CD4-positive, alpha-beta T cell (primary cell): ENCODE measurements at places on chromosomes 7 and 10.

DNA sequence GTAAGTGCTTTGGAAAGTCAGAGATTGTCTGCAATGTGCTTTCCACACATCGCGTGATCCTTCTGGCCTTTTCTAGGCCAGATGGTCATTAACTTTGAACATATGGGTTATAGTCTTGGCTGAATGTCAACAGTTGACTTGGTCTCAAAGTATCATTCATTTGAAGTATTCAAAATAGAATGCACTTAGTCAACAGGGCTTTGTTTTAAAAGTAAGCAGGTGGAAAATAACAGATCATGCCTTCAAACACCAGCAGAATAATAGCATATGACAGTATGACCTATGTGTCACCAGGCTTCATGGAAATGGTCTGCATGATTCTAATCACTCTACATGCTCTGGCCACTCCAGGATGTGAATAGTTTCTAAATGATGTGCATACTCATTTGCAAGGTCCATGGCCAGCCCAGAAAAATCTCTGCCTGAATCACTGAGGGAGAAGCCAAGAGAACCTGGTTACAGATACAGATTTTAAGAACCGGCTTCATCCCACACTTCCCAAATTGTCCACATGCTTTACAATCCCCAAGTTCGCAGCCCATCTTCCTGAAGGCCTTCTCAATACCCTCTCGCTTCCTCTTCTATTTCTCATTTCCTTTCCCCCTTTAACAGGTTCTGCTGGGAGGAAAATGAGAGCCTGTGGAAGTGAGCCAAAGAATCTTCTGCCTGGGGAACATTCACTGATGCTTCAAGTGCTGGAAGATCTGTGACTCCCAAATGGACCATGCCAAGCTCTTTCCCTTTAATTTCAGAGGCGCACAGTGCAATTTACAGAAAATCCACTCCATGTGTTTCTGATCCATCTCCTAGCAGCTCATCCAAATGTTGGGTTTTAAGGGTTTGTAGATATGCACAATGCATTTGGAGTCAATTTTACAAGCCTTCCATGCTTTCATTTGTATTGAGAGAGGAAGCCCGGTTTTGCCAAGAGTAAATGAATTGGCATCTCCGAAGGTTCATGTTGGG lies 122.8 kb upstream of the GDF10 start:
- no peak overlapping the region for H3K4me3 ChIP-seq
- DNase-seq: no peak
- H3K27ac ChIP-seq: no peak overlapping the region
- H3K36me3 ChIP-seq: no peaks in the 10 kb centered on the region
- no peaks in the 10 kb centered on the region for H3K27me3 ChIP-seq

- no peaks in the 10 kb centered on the region for H3K27me3 ChIP-seq
- H3K27ac ChIP-seq: no peak overlapping the region
- no peak overlapping the region for H3K4me3 ChIP-seq
- DNase-seq: no peak
Observed at GRCh38 chr7:117683430-117684175, 189.6 kb downstream of the CTTNBP2 start.

GRCh38 chr10:27644307-27644939 lies 101.2 kb downstream of the MKX start:
- no peaks in the 10 kb centered on the region for H3K4me1 ChIP-seq
- DNase-seq: no peak
- no peak overlapping the region for H3K4me3 ChIP-seq
- no peaks in the 10 kb centered on the region for H3K27me3 ChIP-seq
- no peak overlapping the region for H3K27ac ChIP-seq

- no peaks in the 10 kb centered on the region for H3K36me3 ChIP-seq
- H3K4me3 ChIP-seq: no peak overlapping the region
- H3K4me1 ChIP-seq: no peaks in the 10 kb centered on the region
- no peak overlapping the region for H3K27ac ChIP-seq
Observed at GRCh38 chr10:96402417-96403305, 43.9 kb upstream of the OPALIN start.

GRCh38 chr10:21532694-21533466 lies 1.2 kb upstream of the MLLT10 start:
- peaks cover 19% of the 10 kb centered on the region for H3K4me1 ChIP-seq
- no peaks in the 10 kb centered on the region for H3K27me3 ChIP-seq
- peak overlapping the region; percentile 83 for H3K27ac ChIP-seq
- H3K4me3 ChIP-seq: peak overlapping the region; percentile 85

DNA sequence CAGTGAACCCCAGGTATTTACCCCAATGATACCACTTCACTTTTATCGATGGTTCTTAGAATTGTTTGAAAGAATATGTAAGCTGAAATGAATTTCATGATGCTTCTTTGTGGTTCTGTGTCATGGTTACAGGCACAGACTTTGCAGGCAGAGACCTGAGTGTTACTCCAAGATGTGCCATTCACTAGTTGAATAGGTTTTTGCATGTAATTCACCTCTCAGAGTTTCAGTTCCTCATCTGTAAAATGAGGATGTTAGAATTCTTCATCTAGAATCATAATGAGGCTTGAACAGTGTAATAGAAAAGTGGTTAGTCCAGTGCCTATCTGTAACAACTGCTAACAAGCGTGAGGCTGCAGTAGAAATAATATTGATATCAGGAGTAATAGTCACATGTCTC lies 54.6 kb downstream of the VSTM2A start:
- H3K27me3 ChIP-seq: no peaks in the 10 kb centered on the region
- no peaks in the 10 kb centered on the region for H3K4me1 ChIP-seq
- DNase-seq: no peak
- H3K27ac ChIP-seq: no peak overlapping the region

DNA sequence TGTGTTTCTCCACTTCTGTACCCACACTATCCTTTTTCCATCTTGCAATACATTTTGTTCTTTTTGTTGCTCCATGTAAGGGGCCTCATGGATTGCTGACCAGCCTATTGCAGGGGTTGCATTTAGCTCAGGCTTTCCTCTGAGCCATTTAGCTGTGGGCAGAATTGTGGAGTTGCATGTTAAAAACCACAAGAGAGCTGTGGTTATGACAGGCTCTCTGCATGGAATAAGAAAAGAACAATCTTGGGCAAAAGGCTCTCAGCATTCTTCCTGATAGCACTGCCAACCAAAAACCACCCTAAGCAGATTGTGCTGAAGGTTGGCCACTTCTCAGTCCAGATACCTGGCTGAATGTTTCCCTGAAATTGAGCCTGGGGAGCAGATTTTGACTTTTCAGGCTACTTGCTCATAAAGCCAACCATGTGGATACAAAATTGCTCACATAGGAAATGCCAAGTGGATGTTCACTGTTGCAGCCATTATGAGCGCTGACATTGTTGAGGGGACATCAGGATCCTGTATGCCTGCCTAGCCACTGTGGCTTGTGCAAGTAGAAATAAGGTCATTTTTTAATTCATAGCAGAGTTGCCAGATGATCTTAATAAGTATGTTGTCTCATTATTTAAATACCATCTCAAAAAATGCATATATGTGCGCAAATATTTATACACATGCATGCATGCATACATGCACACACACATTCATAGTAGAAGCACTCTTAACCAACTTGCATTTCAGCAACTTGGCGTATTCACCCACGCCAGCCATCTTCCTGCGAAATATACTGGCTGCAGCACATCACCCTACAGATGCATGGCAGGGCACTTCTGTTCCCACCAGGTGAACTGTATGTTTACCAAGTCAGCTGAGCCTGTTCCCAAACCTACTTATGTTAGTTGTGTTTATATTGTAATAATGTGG lies 695.4 kb downstream of the LRMDA start:
- H3K4me3 ChIP-seq: no peak overlapping the region
- no peaks in the 10 kb centered on the region for H3K36me3 ChIP-seq
- no peak overlapping the region for H3K27ac ChIP-seq
- no peaks in the 10 kb centered on the region for H3K4me1 ChIP-seq

- H3K4me3 ChIP-seq: no peak overlapping the region
- H3K4me1 ChIP-seq: peaks cover 15% of the 10 kb centered on the region
- H3K36me3 ChIP-seq: no peaks in the 10 kb centered on the region
- H3K27me3 ChIP-seq: no peaks in the 10 kb centered on the region
- H3K27ac ChIP-seq: no peak overlapping the region
- DNase-seq: peak; percentile 38
Observed at GRCh38 chr10:62306663-62307062, 38.0 kb upstream of the RTKN2 start.

- H3K27ac ChIP-seq: no peak overlapping the region
- DNase-seq: no peak
- H3K4me3 ChIP-seq: no peak overlapping the region
- H3K36me3 ChIP-seq: no peaks in the 10 kb centered on the region
- no peaks in the 10 kb centered on the region for H3K4me1 ChIP-seq
Observed at GRCh38 chr7:113763226-113763625, 155.6 kb downstream of the PPP1R3A start.

DNA sequence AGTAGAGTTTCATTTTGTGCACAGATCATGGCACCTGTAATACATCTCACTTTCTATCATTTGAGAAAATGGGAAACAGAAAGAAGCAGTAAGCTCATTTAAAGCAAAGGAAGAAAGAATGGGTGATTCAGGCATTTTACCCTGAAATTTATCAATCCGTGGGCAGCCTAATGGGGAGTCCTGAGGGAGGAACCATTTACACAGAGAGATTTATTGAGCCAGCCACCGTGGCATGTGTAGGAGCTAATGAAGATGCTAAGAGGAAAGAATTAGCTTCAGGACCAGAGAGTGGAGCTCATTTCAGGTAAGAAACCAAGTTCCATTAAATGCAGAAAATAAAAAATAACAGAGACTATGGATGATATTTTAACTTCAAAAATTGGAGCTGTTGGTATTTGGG lies 443.4 kb upstream of the COBL start:
- no peaks in the 10 kb centered on the region for H3K4me1 ChIP-seq
- no peaks in the 10 kb centered on the region for H3K36me3 ChIP-seq
- DNase-seq: no peak
- H3K4me3 ChIP-seq: no peak overlapping the region
- H3K27me3 ChIP-seq: no peaks in the 10 kb centered on the region
- no peak overlapping the region for H3K27ac ChIP-seq

GRCh38 chr10:87660484-87661133 lies 931 bp downstream of the PAPSS2 start:
- peaks cover 12% of the 10 kb centered on the region for H3K4me1 ChIP-seq
- no peaks in the 10 kb centered on the region for H3K36me3 ChIP-seq
- peak overlapping the region; percentile 50 for H3K4me3 ChIP-seq
- peaks cover 21% of the 10 kb centered on the region for H3K27me3 ChIP-seq
- no peak for DNase-seq

DNA sequence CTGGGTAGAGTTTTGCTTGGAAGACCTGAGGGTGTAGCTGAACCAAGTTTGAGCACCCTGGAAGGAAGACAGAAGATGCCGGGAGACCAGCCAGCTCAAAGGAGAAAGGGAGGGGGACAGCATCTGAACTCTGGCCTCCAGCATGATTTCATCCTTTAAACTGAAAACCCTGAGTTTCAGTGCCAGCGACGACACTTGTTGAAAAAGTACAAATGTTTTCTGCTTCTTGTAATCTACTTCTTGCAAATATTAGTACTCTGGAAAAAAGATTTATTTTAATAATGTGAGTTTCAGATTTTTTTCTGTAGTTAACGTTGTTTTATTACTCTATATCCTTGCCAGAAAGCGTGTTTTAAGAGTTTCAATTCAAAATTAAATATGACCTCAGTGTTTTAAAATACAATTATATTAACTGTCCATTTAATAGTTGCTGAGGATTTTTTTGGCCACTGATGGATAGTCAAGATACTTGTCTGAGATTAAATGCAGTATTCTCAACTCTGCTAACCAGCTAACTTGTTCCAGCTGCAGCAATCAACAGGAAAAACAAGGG lies 227.7 kb downstream of the MGMT start:
- H3K4me1 ChIP-seq: no peaks in the 10 kb centered on the region
- no peak overlapping the region for H3K4me3 ChIP-seq
- no peak overlapping the region for H3K27ac ChIP-seq
- no peak for DNase-seq
- no peaks in the 10 kb centered on the region for H3K36me3 ChIP-seq

DNA sequence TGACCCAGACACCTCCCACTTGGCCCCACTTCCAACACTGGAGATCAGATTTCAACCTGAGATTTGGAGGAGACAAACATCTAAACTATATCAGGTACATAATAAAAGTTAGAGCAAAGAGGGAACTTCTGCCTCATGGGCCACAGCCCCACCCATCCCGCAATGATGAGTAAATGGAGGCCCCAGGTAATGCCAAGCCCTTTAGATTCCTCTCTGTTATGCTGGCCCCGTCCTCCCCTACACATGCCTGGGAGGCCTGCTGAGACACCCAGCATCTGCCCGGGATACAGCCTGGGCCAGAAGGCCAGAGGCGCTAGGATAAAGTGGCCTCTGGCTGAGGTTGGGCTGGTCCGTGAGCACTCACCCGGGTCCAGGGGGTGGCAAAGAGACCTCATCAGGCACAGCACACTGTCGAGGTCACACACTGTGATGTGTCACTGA lies 185.5 kb upstream of the SH2B2 start:
- H3K27ac ChIP-seq: no peak overlapping the region
- H3K27me3 ChIP-seq: no peaks in the 10 kb centered on the region
- peaks cover 25% of the 10 kb centered on the region for H3K36me3 ChIP-seq
- no peak overlapping the region for H3K4me3 ChIP-seq
- DNase-seq: no peak
- no peaks in the 10 kb centered on the region for H3K4me1 ChIP-seq

DNA sequence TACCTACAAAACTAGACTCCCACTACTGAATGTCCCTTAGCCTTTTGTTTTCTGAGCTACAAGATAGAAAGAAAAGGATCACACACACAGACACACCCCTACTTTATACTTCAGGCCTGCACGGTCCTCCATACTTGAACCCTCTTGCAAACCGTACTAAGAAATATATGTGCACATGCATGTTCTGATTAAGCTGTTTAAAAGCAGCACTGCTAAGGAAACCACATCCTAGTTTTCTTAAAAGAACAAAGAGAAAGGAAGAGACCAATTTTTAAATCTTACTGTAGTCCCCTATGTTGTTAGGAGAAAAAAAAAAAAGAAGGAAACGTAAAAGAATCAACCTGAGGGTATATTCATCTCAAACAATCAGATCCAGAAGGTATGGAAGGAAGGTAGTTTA lies 501.2 kb downstream of the PARD3 start:
- H3K4me1 ChIP-seq: no peaks in the 10 kb centered on the region
- H3K27ac ChIP-seq: no peak overlapping the region
- no peak overlapping the region for H3K4me3 ChIP-seq

DNA sequence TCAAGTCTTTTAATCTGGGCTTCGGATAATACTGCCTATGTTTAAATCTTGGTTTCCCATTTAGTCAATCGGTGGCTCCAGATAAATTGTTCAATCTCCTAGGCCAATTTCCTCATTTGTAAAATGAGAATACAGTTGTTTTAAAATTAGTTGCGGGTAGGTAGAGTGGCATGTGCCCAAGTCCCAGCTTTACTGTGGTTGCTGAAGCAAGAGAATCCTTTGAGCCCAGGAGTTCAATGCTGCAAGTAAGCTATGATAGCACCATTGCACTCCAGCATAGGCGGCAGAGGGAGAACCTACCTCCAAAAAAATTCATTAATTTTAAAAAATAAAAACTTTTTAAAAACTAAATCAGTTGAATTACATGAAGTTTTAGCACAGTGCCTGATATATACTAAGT lies 7.3 kb downstream of the RNF216 start:
- no peaks in the 10 kb centered on the region for H3K27me3 ChIP-seq
- peaks cover 43% of the 10 kb centered on the region for H3K4me1 ChIP-seq
- no peak for DNase-seq
